Chondrocyte (in vitro differentiated cells): ENCODE measurements at places on chromosomes 7 and 10. TPM values are rescaled to one million over a fixed set of nuclear protein-coding genes. Genes with fewer than 3 reads are reported as not detected.

DNA sequence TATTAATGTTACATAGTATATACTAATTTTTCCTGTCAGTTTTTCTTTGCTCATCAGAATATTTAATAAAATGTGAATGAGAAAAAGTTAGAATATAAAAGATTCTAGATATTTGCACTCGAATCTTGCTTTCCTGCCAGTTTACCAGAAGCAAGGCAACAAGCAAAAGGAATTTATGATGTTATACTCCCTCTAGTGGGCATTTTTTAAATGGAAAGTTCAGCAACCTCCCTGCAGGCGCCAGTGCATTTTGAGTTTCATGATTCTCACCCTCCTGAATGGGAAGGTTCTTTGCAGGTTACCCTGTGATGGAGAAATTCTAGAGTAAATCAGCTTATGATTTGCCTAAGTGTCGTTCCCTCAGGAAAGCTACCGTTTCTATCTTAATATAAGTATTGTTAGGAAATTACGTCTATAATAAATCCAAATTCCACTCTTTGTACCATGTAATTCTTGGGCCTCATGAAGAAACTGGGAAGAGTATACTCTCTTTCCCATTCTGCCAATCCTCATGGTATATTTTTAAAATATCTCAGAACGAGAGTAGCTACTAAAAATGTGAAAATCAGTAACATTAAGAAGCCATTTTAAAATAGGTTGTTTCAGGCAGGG lies 350.0 kb downstream of the CRPPA start:
- no peak overlapping the region for H3K27ac ChIP-seq
- DNase-seq = no peak
- peaks cover 12% of the 10 kb centered on the region for H3K4me1 ChIP-seq
- H3K4me3 ChIP-seq = no peak overlapping the region
- no peaks in the 10 kb centered on the region for H3K27me3 ChIP-seq

DNA sequence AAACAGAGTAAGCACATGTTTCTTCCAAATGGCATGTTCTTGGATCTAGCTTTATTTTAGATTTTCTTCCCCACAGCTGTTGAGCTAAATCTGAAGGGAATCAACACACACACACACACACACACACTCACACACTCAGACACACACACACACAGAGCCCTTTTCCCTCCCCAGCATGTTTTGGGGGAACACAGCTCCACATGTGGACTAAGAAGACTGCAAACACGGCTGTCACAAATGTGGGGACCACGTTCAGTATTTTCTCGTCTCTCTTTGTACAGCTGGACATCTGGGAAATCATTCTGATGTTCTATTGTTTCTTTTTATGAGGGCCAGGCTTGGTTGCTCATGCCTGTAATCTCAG lies 116.3 kb downstream of the ABLIM1 start:
- peaks cover 22% of the 10 kb centered on the region for H3K4me1 ChIP-seq
- H3K4me3 ChIP-seq = no peak overlapping the region
- H3K36me3 ChIP-seq = no peaks in the 10 kb centered on the region
- H3K27me3 ChIP-seq = no peaks in the 10 kb centered on the region
- DNase-seq = no peak

- peaks cover 4% of the 10 kb centered on the region for H3K36me3 ChIP-seq
- no peak overlapping the region for H3K4me3 ChIP-seq
- no peak for DNase-seq
- no peaks in the 10 kb centered on the region for H3K27me3 ChIP-seq
- no peak overlapping the region for H3K27ac ChIP-seq
Measured at GRCh38 chr7:113113912-113114311, 4.4 kb downstream of the SMIM30 start.

DNA sequence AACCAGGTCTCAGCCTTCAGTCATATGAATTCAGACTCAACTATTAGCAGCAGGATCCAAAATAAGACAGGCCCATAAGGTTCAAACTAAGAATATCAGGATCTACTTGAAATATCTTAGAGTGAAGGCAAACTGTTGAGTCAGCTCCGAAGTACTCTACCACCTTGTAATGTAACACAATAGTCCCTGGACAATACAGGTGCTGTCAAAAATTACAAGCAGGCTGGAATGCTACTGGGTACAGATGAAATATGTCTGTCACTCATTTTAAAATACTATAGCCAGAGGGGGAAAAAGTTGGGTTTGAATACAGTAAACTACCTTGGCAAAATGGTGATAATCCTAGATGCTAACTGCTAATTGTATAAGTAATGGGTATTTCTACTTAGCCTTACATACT lies 6.8 kb downstream of the PAXIP1 start:
- H3K4me3 ChIP-seq = no peak overlapping the region
- DNase-seq = no peak
- H3K36me3 ChIP-seq = peaks cover 16% of the 10 kb centered on the region
- H3K4me1 ChIP-seq = no peaks in the 10 kb centered on the region

- H3K4me1 ChIP-seq = no peaks in the 10 kb centered on the region
- H3K36me3 ChIP-seq = no peaks in the 10 kb centered on the region
- no peak overlapping the region for H3K4me3 ChIP-seq
- H3K27ac ChIP-seq = no peak overlapping the region
- no peak for DNase-seq
Measured at GRCh38 chr7:103573479-103574058, 127.6 kb upstream of the SLC26A5 start.

The CALHM3 gene
- not detected in 3 replicates for total RNA-seq

- no peaks in the 10 kb centered on the region for H3K27me3 ChIP-seq
- no peak overlapping the region for H3K4me3 ChIP-seq
- peak overlapping the region; percentile 34 for H3K27ac ChIP-seq
- H3K4me1 ChIP-seq = peaks cover 28% of the 10 kb centered on the region
- no peaks in the 10 kb centered on the region for H3K36me3 ChIP-seq
- DNase-seq = no peak
Measured at GRCh38 chr10:35369049-35369611, 32.8 kb downstream of the CCNY start.

The AKR1B1 gene
- 49.3 to 67.7 TPM (median 52.8 TPM) in 3 replicates for total RNA-seq

- no peak for DNase-seq
- H3K27me3 ChIP-seq = peaks cover 34% of the 10 kb centered on the region
- H3K36me3 ChIP-seq = no peaks in the 10 kb centered on the region
- no peak overlapping the region for H3K27ac ChIP-seq
Measured at GRCh38 chr7:26593896-26594295, 270.5 kb downstream of the SKAP2 start.

DNA sequence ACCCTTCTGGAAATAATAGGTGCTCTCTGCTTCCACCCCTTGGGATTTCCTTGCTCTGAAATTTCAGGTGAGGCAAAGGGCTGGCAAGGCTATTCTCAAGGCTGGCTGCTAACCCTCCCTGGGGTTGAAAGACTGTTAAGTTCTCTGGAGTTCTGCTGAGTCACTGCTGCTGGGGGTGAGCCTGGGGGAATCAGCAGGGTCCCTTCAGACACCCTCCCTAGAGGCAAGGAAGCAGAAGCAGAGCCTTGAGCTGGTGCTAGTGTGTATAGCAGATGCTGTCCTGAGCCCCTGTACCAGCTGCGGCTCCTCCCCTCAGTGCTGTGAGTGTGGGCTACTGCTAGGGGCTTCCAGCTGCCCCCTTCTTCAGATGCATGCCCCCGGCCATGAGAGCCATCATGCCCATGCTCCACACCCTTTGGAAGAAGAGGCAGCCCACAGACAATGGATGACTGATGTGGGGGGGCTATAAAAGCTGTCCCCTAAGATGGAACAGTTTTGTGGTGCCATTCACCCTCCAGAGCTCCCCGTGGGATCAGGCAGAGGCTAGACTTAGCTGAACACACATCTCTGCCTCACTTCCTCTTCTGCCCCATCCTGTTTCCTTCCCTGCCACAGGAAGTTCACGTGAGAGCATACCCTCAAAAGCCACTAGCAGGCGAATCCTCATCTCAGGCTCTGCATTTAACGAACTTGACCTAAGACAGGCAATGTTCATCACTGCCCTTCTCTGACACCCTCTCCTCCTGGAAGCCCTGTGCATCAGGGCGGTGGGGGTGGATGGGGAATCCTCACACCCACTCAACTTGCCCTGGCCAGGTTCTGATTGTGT lies 91.8 kb downstream of the SH3PXD2A start:
- H3K27me3 ChIP-seq = peaks cover 3% of the 10 kb centered on the region
- H3K27ac ChIP-seq = no peak overlapping the region
- peaks cover 17% of the 10 kb centered on the region for H3K4me1 ChIP-seq
- H3K36me3 ChIP-seq = no peaks in the 10 kb centered on the region
- DNase-seq = no peak
- H3K4me3 ChIP-seq = no peak overlapping the region

DNA sequence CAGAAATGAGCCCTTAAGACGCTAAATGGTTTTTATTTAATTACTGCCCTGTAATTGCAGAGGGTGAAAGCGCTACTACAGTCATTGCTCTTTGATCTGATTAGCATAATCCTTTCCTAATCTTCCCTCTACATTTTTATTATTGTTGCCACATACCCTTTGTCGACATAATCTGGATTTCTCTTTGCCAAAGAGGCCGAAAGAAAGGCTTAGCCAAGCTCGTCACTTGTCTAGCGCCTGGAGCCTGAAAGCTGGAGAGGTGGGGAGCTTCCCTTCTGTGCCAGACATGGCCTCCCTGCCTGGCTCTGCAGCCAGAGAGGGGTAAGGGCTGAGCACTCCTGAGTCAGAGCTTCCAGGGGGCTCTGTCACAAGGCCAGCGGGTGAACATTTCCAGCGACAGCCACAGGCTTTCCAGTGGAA lies 145.9 kb downstream of the PRKAG2 start:
- no peaks in the 10 kb centered on the region for H3K27me3 ChIP-seq
- H3K4me1 ChIP-seq = peaks cover 37% of the 10 kb centered on the region
- H3K27ac ChIP-seq = no peak overlapping the region
- no peaks in the 10 kb centered on the region for H3K36me3 ChIP-seq
- no peak for DNase-seq

GRCh38 chr7:53315981-53316380 lies 280.5 kb downstream of the POM121L12 start:
- no peaks in the 10 kb centered on the region for H3K4me1 ChIP-seq
- H3K4me3 ChIP-seq = no peak overlapping the region
- no peaks in the 10 kb centered on the region for H3K27me3 ChIP-seq
- no peak overlapping the region for H3K27ac ChIP-seq
- no peaks in the 10 kb centered on the region for H3K36me3 ChIP-seq

GRCh38 chr10:11625019-11625735 lies 13.7 kb upstream of the USP6NL start:
- peaks cover 2% of the 10 kb centered on the region for H3K36me3 ChIP-seq
- DNase-seq = no peak
- H3K27ac ChIP-seq = no peak overlapping the region

DNA sequence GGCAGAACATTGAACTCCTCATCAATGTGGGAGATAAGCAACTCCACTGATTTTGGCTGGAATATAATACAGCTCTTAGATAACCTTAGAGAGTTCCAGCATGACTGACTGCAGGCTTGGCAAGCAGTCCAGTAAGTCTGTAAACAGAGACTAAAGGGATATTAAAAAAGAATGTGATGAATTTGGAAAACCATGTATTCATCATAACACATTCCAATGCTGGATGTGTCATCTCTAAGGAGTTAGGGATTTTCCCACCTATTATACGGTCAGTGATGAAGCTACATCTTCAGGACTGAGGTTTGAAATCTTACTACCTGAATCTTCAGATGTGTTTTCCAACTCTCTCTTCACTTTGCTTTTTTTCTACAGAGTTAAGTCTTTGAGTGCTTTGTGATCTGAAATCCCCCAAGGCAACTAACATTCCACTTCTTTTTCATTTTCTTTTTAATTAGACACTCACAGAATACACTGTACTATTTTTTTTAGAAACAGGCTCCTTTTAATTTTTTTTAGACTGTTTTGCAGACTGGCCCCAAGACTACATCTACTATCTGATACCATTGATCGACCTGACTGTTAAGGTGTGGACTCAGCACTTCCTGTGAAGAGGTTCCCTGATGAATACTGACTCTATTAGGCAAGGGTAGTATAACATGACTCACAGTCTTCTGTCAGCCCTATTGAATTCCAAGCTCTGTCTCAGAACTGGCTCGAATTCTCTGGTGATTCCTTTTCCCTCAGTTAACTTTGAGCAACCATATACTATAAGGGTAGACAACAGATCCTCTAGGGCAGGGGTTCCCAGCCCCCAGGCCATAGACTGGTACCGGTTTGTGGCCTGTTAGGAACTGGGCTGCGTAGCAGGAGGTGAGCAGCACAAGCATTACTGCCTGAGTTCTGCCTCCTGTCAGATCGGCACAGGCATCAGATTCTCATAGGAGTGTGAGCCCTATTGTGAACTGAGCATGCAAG lies 678.2 kb downstream of the GRM8 start:
- H3K27me3 ChIP-seq = no peaks in the 10 kb centered on the region
- peaks cover 12% of the 10 kb centered on the region for H3K4me1 ChIP-seq
- DNase-seq = no peak
- no peak overlapping the region for H3K4me3 ChIP-seq
- H3K27ac ChIP-seq = peak overlapping the region; percentile 80

- H3K4me3 ChIP-seq = no peak overlapping the region
- no peaks in the 10 kb centered on the region for H3K27me3 ChIP-seq
- peaks cover 8% of the 10 kb centered on the region for H3K4me1 ChIP-seq
- DNase-seq = no peak
- H3K36me3 ChIP-seq = no peaks in the 10 kb centered on the region
Measured at GRCh38 chr10:62133618-62134017, 135.0 kb downstream of the RTKN2 start.

DNA sequence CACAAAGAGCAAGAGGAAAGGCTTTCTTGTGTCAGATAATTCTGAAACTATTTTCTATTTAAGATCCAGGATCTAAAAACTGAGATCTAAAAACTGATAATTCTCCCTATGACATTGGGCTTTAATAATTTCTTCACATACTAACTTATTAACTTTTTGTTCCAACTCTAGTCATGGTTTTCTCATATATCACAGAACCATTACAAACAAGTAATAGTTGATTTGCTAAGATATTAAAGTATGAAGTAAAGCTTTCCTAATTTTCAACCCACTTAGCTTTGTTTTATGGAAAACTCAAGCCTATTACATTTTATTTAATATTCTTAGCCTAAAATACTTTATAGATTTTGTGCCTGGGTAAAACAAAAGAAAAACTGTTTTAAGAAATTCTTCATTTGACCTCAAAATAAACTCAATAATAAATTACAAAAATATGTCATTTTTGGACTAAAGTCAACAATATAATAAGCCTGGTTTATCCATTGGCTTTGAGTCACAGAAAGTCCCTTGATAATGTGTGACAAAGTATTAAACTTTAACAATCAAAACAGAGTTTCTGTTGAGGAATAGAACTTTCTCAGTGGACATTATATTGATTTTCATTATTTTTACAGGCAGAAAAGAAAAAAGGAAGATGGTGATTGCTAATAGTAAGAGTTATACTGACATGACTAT lies 1142.9 kb upstream of the SORCS1 start:
- no peaks in the 10 kb centered on the region for H3K4me1 ChIP-seq
- no peaks in the 10 kb centered on the region for H3K27me3 ChIP-seq
- no peak overlapping the region for H3K27ac ChIP-seq
- H3K36me3 ChIP-seq = no peaks in the 10 kb centered on the region

DNA sequence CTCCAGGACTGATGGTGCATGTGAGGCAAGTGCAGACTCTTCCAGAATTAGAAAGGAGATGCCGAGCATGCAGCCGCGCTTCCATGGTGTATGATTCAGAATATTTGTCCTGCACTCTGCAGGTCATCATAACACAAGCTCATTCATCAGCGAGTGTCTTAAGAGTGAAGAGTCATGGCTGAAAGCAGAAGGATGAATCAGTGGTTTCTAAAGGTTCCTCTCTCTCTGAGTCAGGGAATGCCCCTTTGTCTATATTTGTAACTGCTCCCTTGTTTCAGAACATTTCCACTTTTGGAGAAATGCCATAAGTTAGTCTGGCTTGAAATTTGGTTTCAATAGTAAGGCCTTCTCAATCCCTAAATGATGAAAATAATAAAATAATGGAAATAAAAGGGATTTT lies 52.3 kb downstream of the HECW1 start:
- H3K36me3 ChIP-seq = peaks cover 2% of the 10 kb centered on the region
- H3K4me3 ChIP-seq = no peak overlapping the region
- no peaks in the 10 kb centered on the region for H3K27me3 ChIP-seq

GRCh38 chr7:47931005-47932004 lies 17.0 kb downstream of the PKD1L1 start:
- H3K4me1 ChIP-seq = peaks cover 25% of the 10 kb centered on the region
- no peaks in the 10 kb centered on the region for H3K27me3 ChIP-seq
- no peaks in the 10 kb centered on the region for H3K36me3 ChIP-seq
- no peak overlapping the region for H3K4me3 ChIP-seq
